ENCODE measurements at places on chromosomes 2 and 18.

GRCh38 chr18:22173928-22174301 is 4.5 kb downstream of the GATA6 start:
- DNase-seq, result no peak

DNA sequence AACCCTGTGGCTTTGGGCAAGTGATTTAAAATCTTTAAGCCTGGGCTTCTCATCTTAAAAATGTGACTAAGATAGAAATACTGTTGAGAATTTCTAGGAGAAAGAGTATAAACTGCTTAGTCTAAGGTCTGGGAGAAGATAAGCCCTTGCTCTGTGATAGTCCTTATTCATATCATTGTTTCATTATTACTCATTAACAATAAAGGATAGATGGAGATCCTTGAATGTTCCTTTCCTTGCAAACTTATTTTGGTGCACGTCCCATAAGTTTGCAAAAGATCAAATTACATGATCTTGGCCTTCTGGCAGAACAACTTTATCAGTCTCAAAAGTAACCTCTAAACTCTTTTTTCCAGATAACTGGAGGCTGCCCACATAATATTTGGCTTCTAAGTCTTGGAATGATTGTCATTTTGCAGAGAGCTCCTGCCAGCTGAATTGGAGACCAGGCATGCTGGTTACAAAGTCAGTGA is 138.3 kb downstream of the FAM124B start:
- DNase-seq, result no peak

- no peak for DNase-seq
These were observed 64.1 kb downstream of the CHRNA1 start for GRCh38 chr2:174699993-174700766.

GRCh38 chr2:193841384-193842150 is 1646.8 kb upstream of the TMEFF2 start:
- no peak for DNase-seq

GRCh38 chr2:203261326-203262159 is 22.7 kb downstream of the CYP20A1 start:
- DNase-seq, result no peak

DNA sequence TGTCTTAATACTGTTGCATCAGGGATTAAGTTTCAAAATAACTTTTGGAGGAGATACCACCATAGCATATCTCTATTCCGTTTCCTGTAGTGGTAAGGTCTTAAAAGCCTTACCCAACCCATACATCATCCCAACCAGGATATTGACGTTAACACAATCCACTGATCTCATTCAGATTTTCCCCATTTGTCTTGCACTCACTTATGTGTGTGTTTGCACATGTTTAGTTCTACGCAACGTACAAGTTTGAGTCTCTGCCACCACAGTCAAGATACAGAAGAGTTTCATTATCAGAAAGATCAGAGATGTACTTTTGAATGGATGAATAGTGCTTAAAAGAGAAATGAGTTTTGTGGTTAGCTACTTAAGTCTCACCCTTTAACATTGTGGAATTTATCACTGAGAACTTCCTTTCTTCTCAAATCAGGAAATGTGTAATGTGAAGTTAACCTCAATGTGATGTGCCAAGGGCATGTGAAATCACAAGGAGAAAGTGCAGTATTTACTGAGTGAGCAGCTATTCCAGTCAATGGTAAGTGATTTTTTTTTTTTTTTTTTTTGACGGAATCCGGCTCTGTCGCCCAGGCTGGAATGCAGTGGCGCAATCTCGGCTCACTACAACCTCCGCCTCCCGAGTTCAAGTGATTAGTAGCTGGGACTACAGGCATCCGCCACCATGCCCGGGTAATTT is 69.2 kb upstream of the EPHA4 start:
- no peak for DNase-seq

GRCh38 chr2:28406-28975 is 17.8 kb downstream of the FAM110C start:
- DNase-seq, result no peak
